ENCODE measurements at places on chromosomes 7 and 10. TPM values are rescaled to one million over a fixed set of nuclear protein-coding genes. Genes with fewer than 3 reads are reported as not detected.

The BCL7B gene
- 108 TPM for total RNA-seq

The KCNIP2 gene
- total RNA-seq: 192 TPM

The NME8 gene
- total RNA-seq: not detected

The ELOVL3 gene
- not detected for total RNA-seq

The GDF10 gene
- total RNA-seq: 0.63 TPM

The HGF gene
- 2.1 TPM for total RNA-seq

The EIF5AL1 gene
- total RNA-seq: not detected

The HTR7 gene
- 0.31 TPM for total RNA-seq

GRCh38 chr10:29623797-29624196, 11.0 kb downstream of the SVIL start:
- DNase-seq: no peak

- DNase-seq: no peak
Measured at GRCh38 chr7:137661634-137662033, 185.1 kb downstream of the DGKI start.

DNA sequence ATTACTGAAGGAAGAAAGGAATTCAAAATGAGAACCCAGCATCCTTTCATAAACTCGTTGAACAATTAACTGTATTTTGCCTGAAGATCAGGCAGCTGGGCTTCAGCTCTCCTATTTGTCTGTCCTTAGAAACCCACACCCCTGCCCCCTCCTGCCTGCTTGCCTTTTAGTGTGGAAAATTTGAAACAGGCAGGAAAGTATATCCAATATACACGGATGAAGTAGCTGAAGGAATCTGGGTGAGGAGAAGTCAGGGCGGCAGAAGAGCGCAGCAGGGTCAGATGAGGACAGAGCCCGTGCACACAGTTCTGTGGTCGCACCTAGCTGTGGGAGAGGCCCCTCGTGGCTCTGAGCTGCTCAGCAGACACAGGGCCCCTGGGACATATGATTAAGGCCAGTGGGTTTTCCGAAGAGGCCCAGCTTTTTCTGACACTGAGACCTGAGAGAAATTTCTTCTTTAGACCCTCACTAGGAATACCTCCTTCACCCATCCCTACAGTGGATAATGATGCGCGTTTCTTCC, 87.9 kb downstream of the ACTR3B start:
- no peak for DNase-seq

GRCh38 chr7:142871260-142872105, 14.1 kb downstream of the TRPV6 start:
- DNase-seq: peak; percentile 50

GRCh38 chr7:44074349-44074695, 8.0 kb downstream of the POLM start:
- DNase-seq: no peak

DNA sequence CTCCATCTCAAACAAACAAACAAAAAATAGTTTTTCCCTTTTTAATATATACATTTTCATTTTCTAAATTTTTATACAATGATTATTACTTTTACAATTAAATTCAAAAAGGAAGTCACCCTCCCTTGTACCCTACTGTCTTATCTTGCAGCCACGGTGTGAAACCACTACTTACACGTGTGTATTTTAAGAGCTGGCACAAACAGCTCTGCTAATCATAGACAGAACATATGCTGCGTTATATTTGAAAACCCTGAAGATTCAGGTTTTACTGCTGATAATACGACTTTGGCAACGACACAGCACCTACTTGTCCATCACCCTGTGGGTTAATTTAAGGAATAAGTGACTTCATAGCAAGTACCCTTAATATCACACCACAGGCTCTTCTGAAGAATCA, 991 bp downstream of the ANKRD61 start:
- DNase-seq: no peak

- no peak for DNase-seq
Measured at GRCh38 chr7:117858712-117859111, 14.5 kb downstream of the CTTNBP2 start.

DNA sequence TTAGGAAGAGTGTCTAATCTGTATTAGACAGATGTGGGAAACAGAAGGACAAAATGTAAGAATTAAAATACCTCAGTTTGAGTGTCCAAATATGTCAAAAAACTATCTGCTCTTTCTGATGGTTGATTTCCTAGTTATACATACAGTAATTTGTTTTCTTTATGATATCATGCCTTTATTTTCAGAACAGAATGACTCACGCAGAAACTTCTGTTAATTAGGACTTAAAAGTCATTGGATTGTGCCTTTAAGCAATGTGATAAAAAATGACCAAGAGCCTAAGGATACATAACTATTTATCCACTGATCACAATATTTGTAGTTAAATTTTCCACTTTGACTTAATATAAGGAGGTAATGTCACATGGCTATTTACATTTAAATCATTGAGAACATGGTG, 206.7 kb upstream of the PTPRZ1 start:
- DNase-seq: no peak

DNA sequence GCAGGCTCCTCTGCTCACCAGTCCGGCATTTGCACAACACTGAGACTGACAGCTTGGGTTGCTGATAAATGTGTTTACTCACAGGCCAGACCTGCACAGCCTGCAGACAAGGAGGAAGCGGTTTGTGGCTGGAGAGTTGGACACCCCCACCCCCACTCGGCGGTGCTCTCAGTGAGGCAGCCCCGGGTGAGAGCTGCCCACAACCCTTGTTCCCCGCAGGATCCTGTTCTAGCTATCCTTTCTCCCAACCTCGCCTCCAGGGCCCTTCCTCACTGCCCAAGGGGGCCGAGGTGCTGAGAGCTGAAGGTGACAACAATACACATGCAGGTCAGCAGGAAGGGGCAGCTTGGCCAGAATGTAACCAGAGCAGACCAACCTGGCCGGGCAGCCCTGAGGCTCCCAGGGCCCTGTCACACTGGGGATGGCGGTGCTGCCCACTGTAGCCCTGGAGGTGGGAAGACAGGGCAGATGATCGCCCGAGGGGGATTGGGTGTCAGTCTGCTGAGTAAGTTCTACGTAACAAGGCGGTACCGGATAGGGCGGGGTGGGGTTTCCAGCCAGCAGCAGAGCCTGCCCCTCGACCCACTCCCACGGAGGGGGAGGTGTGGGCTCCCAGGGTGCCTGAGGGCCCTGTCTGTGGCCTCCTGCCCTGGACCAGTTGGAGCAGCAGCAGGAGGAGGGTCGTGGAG, 2.1 kb upstream of the ADAM8 start:
- DNase-seq: no peak

DNA sequence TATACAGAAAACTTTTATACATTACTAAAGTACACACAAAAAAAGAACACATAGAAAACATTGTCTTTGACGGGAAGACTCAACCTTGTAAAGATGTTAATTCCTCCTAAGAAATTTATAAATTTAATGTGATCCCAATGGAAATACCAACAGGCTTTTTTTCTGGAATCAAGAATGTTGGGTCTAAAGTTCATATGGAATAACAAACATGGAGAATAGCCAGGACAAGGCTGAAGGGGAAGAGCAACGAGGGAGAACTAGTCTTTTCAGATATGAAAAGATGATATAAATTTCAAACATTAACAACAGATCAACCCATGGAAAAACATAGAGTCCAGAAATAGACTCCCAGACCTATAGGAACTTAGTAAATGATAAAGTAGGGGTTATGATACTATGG, 19.8 kb downstream of the HIPK2 start:
- no peak for DNase-seq

GRCh38 chr7:2307690-2308107, 6.5 kb downstream of the SNX8 start:
- DNase-seq: no peak

GRCh38 chr7:43148161-43148731, 35.8 kb downstream of the HECW1 start:
- no peak for DNase-seq

DNA sequence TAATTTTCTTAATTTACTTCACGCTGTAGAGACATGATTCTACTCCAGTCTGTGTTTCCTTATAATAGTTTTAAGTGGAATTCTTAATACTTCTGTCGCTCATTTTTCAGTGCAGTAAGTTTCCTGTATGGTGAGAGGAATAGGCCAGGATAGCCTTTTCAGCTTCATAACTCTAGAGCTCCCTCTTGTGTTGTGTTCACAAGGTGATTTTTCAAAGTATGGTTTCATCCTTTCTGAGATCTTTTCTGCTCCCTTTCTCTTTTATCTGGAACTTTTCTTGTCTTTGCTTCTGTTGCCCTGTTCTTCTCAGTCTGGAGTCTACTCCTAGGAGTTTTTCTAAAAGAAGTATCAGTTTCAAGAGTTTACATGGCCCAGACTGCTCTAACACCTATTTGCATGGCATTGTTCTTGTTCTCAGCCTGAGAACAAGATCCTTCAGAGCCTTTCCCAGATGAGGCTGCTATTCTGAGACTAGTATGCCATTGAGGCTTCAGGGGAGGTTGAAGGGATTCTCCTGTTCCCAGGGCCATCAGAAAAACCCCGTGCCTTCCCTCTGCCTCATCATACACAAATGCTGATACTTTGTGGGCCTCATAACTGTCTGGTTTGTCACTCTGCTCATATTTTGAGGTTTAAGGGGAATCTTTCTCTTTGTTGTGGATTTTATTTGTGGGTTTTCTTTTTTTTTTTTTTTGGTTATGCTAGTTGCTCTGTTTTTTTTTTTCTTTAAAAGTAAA, 21.8 kb downstream of the NET1 start:
- DNase-seq: no peak

DNA sequence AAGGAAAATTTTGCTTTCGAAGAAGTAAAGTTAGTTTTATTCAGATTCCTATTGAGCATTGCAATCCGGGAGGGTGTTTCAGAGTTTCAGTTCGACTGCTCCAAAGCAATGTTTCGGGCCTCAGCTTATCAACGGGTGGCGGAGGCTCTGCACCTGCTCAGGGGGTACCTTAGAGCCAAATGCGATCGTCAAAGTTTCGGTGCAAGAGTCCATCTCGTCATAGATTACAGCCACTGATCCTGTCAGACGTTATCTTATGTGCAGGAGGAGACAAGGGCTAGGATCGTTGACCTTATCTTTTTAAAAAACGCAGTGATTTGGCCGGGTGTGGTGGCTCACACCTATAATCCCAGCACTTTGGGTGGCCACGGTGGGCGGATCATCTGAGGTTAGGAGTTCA, 3.8 kb upstream of the COX19 start:
- DNase-seq: no peak

- no peak for DNase-seq
Measured at GRCh38 chr10:128660726-128661125, 534.5 kb upstream of the MKI67 start.

DNA sequence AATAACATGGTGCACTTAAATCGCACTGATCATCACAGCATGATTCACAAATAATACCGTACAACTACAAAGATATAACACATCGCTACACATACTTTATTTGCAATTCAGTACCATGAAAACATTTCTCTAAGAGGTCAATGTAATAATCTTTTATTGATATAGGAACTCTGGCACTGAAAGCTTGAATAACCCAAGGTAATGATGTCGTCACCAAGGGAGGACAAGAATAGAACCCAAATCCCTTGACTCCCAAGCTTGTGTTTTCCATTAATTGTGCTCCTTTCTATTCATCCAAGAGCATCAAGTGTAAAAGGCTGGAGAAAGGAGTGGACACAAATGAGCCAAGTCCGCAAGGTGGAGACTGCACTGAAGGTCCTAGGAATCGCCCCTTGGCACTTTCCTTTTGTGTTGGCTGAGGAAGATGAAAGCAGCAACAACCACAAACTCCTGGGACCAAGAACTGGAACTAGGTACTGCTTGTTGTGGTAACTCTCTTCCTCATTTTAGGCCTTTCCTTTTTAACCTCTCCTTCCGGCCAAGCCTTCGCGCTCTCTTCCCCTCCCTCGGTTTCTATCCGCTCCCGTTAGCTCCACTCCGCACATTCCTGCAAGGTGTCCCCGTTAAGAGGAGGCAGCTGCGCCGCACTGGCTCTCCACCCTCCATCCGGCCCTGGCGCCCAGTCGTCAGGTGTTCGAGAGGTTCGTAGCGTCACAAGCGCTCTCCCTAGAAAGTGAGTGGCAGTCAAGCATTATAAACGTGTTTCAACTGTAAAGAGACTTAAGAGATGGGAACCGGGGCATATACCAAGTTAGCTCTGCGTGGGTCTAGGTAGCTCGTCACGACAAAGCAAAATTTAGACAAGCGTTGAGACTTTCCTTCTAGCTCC, 1.0 kb upstream of the CBLL1 start:
- DNase-seq: no peak

- no peak for DNase-seq
Measured at GRCh38 chr7:33137103-33137502, 7.7 kb downstream of the BBS9 start.

DNA sequence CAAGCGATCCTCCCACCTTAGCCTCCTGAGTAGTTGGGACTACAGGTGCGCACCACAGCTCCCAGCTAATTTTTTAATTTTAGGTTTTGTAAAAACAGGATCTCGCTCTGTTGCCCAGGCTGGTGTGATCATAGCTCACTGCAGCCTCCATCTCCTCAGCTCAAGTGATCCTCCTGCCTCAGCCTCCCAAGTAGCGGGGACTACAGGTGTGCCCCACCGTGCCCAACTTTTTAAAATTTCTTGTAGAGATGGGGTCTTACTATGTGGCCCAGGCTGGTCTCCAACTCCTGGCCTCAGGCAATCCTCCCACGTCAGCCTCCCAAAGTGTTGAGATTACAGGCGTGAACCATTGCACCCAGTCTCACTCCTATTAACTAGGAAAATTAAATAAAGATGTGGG, 7.5 kb downstream of the TMEM225B start:
- DNase-seq: no peak

DNA sequence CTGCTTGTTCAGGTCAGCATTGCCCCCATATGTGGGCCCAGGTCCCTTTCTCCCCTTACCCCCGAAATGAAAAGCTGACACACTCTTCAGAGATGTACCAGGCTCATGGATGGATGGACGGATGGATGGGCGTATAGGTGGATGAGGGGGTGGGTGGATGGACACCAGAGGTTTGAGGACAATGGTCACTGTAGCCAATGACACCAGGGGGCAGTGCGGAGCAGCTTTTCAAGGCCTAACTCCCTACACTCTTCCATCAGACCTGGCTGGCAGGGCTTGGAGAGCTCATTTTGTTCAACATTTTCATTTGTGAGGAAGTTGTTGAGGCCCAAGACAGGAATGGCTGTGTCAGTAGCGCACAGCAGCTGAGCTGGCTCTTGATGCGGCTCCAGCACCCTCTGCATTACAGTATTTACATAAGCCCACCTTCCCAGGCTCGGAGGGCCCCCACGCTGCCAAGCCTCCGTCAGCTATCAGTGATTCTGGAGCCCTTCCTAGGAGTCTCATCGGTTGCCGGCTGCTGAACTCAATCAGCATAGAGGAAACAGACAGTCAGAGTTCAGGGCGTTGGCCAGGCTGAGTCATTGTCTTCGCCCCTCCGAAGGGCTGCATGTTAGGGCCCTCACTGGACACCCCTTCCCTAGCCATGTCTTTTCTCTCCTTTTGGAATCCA, 11.6 kb upstream of the FFAR4 start:
- peak; percentile 80 for DNase-seq

- DNase-seq: peak; percentile 87
Measured at GRCh38 chr10:69318106-69318866, 40.0 kb downstream of the HK1 start.

DNA sequence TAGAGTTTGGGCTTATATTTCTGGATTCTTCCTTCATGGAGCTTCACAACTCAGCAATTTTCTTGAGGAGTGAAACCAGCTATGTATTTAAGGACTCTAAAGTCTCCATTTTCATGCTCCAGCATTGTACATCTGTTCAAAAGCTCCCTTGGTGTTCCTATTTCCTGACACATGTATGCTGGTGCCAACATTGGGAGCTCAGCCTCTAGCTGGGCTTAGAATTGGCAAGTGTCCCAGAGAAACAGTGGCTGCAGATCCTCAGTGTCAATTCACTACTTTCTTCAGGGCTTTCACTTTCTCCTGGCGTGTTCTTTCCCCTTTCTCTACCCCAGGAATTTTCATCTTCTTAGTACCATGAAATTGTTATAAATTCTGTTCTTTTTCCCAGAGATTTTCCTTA, 103.1 kb downstream of the ZNF467 start:
- peak; percentile 66 for DNase-seq

Data from right atrium auricular region (tissue), 2 donors.